ENCODE measurements at places on chromosomes 1 and 21.

GRCh38 chr1:115140442-115141144 lies 51.3 kb upstream of the TSPAN2 start:
- no peak for DNase-seq

DNA sequence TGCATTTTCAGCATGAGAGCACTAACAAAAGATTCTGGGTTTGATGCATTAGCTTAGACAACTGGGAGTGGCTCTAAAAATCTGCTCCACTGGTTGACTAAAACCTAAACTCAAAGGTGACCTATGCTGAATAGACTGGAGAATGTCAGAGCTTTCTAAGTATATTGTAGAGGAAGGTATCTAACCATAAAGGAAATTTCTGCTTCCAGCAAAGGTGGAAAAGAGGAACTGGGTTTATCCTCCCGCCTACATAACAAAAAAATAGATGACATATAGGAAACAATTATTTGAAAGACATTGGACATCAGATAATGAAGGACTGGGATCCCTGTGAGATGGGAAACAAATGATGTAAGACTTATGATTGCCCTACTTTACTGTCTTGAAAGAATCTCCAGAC lies 35.8 kb upstream of the CR2 start:
- no peak for DNase-seq

GRCh38 chr21:42903817-42904216 lies 10.7 kb downstream of the NDUFV3 start:
- DNase-seq: no peak

- no peak for DNase-seq
These were observed 556 bp downstream of the IFI44 start for GRCh38 chr1:78650114-78650660.

GRCh38 chr1:78051005-78051404 lies 5.2 kb downstream of the GIPC2 start:
- DNase-seq: no peak

DNA sequence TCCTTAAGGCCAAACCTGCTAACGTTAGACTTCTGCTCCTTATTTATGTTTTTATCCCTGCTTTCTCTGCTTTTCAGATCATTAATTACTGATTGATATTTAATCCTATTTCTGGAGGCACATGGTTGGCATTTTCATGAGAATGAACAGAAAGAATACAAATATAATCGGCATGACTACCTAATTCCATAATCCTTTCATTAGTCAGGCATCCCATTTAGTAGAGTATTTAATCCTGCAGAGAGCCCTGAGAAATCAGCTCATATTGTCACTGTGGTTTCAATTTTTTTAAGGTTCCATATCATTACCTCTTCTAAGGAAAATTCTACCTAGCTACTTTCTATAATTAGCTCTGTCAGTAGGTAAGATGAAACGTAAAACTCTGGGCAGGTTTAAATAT lies 238.8 kb downstream of the NCAM2 start:
- no peak for DNase-seq
